ENCODE measurements at places on chromosomes 2 and 18.

DNA sequence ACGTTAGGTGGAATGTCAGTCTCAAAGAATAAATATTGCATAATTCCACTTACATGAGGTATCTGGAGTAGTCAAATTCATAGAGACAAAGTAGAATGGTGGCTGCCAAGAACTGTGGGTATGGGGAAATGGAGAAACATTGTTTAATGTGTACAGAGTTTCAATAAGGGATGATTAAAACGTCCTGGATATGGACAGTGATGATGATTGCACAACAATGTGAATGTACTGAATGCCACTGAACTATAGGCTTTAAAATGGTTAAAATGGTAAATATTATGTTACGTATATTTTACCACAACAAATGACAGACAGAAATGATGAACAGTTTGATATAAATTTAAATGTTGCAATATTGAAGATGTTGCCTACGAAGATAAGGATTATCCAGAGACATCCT, 602.0 kb upstream of the PKDCC start:
- no peak for DNase-seq

- no peak for DNase-seq
Observed at GRCh38 chr2:104368089-104368488, 485.8 kb upstream of the POU3F3 start.

DNA sequence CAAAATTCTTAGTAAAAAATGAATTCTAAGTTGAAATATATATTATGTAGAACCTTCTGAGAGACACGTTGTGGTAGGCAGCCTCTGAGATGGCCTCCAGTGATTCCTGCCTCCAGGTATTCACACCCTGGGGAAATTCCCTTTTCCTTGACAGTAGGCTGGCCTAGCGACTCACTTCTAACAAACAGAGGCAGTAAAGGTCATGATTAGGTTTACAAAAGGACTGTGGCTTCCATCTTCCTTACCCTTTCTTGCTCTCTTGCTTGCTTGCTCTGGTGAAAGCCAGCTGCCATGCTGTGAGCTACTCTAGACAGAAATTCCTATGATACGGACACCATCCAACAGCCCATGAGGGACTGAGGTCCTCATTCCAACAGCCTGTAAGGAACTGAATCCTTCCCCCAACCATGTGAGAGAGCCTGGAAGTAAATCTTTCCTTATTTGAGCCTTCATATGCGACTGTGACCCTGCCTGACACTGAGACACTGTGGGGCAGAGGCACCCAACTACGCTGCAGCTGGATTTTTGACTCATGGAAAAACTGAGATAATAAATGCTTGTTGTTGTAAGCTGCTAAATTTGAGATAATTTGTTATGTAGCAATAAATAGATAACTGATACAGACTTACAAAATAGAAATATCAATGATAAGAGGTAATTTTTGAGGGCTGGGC, 32.7 kb upstream of the SERTAD2 start:
- DNase-seq, result no peak

GRCh38 chr18:9741793-9742523, 33.9 kb downstream of the RAB31 start:
- DNase-seq, result no peak

DNA sequence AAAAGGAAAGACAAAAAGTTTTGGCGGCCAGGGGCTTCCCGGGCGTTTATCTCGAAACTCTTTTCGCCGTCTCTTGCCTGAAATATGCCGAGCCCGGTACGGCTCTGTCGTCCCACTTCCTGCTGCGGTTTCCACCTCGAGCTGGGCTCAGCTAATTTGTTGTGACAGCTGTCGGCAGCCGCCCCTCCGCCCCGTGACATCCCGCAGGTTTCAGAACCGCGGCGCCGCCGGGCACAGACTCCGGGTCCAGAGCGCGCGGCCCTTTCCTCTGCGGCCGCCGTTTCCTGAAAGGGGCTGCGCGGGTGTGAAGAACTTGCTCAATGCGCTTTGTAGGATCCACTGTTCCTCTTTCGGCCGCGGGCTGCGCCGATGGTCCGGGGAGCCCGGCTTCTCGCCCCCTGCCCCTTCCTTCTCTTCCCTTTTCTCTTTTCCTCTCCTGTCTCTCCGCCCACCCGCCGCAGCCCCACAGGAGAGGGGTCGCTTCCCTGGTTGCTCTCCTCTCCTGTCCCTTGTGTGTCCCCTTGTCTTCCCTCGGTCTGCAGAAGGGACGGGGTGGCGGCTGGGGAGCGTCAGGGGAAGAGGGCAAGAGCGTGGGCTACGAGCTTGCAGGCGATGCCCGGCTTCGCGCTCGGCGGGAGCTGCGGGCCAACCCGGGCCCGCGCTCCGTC, 648 bp downstream of the ARID5A start:
- peak; percentile 90 for DNase-seq

DNA sequence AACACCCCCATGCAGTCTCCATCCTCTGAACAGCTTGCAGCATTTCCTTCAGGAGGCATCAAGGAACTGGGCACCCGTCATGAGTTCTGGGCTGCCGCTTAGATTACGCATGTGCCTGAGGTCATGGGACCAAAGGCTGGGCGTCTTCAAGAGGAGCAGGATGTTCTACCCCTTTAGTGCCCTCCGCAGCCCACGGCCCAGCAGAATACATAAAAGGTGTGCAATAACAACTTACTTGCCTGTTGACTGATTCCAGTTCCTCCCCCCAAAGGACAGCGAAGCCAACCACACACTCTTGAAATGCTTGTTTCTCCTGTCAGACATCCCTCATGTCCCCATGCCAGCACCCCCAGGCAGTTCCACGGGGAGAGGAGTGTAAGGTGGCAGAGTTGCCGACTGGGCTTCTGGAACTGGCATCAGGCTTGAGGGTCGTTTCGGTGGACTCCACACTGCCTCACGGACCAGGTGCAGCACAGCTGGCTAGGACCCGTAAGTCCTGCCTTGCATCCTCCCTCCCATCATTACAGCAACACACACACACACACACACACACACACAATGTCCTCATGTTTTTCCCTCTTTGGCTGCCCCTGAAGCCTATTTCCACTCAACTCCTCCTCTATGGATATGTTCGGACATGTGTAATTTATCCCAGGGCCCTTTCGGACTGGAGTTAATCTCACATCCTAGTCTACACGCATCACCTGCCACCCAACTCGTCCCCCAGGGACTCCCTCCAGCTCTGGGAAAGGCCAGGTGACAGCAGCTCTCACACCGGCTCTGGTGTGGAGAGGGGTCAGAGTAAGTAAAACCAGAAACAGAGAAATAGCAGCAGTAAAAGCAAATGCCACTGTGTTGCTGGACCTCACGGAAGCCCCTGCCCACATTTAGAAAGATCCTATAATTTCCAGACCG, 200.7 kb downstream of the BCL11A start:
- DNase-seq, result no peak

DNA sequence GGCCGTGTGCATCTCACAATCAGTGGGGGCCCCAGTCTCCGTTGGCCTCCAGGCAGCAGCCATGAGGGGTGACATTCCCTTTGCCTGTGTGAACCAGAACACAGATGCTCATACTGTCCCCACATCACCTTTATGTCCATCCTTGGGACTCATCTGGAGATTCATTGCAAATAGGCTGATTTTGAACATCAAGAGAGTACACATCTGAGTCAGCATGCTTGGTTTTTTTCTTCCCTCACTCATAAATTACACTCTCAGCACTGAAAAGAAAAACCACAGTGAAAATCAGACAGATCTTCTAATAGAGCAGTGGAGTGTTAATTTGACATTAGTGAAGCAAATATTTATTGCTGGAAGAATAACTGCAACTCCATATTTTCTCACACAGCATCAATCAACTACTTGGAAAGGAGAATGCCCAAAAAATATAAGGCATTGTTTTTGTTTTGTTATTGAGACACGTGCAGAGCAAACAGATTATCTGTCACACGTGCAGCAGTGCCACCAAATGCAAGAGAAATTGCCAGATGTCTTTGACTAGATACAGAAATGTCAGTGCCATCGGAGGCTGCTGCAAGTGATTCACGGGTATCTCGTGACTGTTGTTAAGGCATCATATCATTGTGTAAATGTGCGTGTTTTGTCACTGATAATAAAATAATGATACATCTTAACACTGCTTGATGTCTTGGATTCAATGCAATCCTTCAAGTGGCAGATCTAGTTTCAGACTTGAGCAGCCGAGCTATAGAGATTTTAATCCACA, 10.9 kb downstream of the APCDD1 start:
- DNase-seq, result no peak

GRCh38 chr2:219182331-219183150, 4.5 kb downstream of the RETREG2 start:
- DNase-seq, result no peak

DNA sequence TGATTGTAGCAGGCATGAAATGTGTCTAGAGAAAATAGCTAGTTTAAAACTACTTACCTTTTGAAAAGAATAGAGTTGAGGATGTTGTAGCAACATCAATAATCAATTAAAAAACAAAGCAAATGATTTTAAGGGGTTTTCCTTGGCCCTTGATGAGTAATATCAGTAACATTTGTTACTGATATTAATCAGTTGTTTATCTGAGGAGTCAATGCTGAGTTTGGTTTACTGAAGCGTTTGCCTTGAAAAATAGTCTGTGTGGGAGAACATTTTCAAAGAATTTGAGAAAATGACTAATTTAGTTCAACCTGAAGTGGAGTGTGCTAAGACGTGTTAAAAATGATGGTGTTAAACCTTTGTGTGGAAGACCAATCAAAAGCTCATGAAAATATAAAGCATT, 9.3 kb downstream of the PTH2R start:
- no peak for DNase-seq

DNA sequence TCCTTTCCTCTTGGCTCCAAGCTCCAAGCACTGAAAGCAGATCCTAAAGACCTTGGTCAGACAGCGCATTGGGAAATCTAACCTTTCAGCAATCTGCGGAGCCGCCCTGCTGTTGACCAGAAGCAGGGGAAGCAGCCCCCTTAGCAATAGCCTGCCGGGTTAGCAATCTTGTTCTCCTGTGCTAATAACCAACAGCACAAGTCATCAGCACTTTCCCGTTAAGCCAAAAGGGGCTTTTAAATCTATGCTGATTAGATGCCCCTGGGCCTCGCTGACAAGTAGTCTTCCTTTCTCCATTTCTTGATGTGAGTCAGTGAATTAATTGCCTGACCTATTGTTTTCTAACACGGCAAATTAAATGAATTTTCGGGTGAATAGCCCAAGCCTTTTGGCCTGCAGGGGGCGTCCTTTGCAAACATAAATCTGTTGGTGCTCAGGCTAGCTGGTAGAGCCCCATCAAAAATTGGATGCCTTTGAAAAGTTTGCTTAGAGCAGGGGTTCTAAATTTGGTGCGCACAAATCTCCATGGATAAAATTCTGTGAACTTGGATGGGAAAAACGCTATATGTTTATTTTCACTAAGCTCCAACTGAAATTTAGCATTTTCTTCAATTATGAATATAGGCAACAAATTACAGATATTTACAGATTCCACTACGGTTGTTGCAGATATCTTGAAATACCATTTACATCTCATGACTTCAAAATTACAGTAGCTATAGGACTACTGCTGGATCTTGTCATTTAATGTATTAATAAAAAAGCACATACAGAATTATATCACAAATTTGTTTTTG, 24.6 kb downstream of the MAIP1 start:
- peak; percentile 28 for DNase-seq

Measured in GM13977 (cell line).